Camera-type eye (tissue), 1 donor: ENCODE measurements at places on chromosomes 16 and 17. TPM values are rescaled to one million over a fixed set of nuclear protein-coding genes. Genes with fewer than 3 reads are reported as not detected.

DHRS7C gene
- total RNA-seq = 1.7 TPM

MAP3K3 gene
- total RNA-seq = 37.8 TPM

KRT12 gene
- total RNA-seq = 50.0 TPM

ASB16 gene
- 2.4 TPM for total RNA-seq

KRTAP9-2 gene
- total RNA-seq = not detected

USP6 gene
- total RNA-seq = 0.82 TPM

TPSD1 gene
- 0.66 TPM for total RNA-seq

SCN4A gene
- total RNA-seq = 3.0 TPM

KRTAP4-3 gene
- total RNA-seq = not detected

KRTAP9-4 gene
- not detected for total RNA-seq

CSH1 gene
- total RNA-seq = not detected

ULK2 gene
- total RNA-seq = 41.9 TPM

CACNG5 gene
- total RNA-seq = 64.4 TPM

GPRC5B gene
- 57.1 TPM for total RNA-seq

CD79B gene
- 0.77 TPM for total RNA-seq

CETP gene
- total RNA-seq = 1.8 TPM

PRRT2 gene
- 32.2 TPM for total RNA-seq

GAST gene
- not detected for total RNA-seq

ALOX12B gene
- total RNA-seq = 0.99 TPM

ATP2A1 gene
- 46.8 TPM for total RNA-seq

AANAT gene
- 18.0 TPM for total RNA-seq

RTN4RL1 gene
- 18.1 TPM for total RNA-seq

SMIM36 gene
- 3.7 TPM for total RNA-seq

SPPL2C gene
- not detected for total RNA-seq

KIF2B gene
- total RNA-seq = not detected

CNTD1 gene
- total RNA-seq = not detected

CBX2 gene
- 13.8 TPM for total RNA-seq

TSR1 gene
- total RNA-seq = 44.5 TPM

KRT32 gene
- total RNA-seq = not detected

MED1 gene
- total RNA-seq = 32.5 TPM

TNFRSF12A gene
- total RNA-seq = 10.3 TPM

KRTAP2-3 gene
- not detected for total RNA-seq

PPY gene
- total RNA-seq = not detected

RRAD gene
- total RNA-seq = 52.9 TPM

SNAI3 gene
- total RNA-seq = 1.4 TPM

PRR35 gene
- 2.0 TPM for total RNA-seq

CRHR1 gene
- 20.6 TPM for total RNA-seq

PROCA1 gene
- total RNA-seq = 5.4 TPM

MYH8 gene
- 63.4 TPM for total RNA-seq
